ENCODE measurements at places on chromosomes 1 and 21.

DNA sequence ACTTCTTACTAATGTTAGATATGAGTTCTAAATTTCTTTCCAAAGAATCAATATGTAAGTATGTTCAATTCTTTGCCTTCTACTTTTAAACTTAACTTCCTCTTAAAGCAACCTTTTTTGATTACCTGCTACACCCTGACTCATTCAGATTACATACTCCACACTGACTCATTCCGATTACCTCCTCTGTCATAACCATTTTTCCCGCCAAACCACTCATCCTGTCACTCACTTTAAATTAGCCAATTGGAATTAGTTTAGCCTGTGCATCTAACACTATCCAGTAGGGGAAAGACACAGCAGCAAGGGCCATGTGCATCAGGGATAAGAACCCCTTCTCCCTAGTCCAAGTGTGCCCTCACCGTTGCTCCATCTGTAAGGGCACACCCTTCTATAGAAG, 815.5 kb downstream of the BRINP3 start:
- DNase-seq = no peak

GRCh38 chr1:183514235-183514634, 41.9 kb downstream of the SMG7 start:
- DNase-seq = no peak

DNA sequence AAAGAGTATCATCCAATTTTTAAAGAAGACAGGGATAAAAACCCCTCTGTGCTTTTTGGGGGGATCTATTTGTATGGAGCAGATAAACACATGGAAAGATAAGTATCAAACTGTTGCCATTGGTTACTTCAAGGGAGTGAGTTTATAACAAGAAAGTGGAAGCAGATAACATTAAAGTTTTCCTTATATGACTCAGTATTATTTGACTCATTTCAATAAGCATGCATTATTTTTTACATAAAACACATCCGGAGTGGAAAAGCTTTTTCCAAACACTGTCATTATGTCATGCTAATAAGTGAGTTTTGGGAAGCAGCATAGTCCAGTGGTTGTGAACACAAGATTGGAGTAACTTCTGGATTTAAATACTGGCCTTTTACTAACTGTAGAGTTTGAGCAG, 452.2 kb downstream of the LTN1 start:
- no peak for DNase-seq

DNA sequence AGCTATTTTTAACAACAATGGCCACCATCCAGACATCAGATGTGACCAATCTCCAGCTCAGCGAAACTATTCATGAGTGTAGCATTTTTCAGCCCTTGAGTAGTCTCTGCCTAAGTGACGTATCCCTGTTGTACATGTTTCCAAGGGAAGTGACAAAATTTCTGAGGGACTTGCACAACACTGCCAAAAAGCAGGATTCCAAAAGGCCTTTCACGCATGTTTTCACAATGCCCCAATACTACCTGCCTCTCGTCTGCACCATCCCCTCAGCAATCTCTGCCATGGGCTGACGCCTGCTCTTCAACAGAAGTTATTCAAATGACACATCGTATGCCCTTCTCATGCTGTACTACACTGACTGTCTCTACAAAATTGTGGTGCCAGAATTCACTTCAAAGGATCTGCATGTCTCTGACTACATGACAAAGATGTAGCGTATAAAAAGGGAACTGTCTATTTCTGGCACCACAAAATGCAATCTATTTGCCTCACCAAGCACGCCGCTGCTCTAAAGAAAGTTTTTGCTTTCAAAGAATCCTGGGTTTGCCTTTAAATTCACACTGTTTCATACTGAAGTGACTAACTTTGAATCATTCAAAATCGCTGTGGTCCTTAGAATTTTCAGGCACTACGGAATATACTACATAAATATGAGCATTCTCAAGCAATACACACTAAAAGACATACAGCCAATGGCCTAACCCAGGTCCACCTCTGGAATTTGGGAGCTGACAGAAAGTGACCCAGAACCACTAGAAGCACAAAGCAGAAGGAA, 32.9 kb downstream of the JAK1 start:
- DNase-seq = no peak

GRCh38 chr1:17711941-17712340, 43.2 kb upstream of the ACTL8 start:
- DNase-seq = no peak

DNA sequence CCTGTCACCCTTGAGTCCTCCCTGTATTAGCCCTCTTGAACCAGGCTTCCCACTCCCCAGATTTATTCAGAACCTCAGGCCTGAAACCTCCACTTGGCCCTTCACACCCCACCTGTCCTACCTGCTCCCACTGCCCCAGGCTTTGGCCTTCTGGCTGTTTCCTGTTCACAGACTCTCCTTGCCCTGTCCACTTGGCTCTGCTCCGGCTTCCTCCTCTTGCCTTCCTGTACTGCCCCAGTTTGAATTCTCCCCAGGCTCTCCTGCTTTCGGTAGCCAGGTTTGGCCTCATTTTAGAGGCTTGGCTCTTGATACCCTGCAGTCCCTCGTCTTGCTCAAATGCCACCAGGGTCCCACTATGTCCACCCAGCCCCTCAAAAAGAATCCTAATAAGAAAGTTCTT, 385.2 kb downstream of the KCNH1 start:
- DNase-seq = no peak

DNA sequence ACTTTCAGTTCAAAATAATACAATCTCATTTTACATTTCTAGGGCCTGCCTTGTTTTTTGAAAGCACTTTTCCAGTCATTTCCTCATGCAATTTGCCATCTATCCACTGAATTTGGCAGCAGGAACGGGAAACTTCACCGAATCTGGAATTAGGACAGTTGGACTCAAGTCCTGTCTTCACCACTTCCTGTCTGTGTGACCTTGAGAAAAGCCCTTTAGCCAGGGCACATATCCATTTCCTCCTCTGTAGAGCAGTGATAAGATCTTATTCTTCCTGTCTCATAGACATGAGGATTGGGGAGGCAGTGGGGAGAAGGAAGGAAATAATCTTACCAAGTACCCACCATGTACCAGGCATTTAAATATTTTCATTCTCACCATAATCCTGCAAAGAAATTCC, 12.0 kb downstream of the VAV3 start:
- DNase-seq = no peak

DNA sequence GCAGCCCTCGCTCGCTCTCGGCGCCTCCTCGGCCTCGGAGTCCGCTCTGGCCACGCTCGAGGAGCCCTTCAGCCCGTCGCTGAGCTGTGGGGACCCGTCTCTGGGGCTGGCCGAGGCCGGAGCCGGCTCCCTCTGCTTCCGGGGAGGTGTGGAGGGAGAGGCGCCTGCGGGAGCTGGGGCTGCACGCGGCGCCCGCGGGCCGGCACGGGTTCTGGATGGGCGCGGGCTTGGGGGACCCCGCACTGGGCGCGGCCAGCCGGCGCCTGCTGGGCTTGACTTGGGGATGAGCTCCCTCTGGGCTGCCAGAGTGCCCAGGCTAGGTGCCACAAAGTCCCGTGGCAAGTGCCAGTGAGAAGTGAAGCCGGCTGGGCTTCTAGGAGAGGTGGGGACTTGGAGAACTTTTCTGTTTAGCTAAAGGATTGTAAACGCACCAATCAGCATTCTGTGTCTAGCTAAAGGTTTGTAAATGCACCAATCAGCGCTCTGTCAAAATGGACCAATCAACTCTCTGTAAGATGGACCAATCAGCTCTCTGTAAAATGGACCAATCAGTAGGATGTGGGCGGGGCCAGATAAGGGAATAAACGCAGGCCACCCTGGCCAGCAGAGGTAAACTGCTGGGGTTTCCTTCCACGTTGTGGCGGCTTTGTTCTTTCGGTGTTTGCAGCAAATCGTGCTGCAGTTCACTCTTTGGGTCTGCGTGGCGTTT, 20.2 kb downstream of the EXOC8 start:
- DNase-seq = no peak

DNA sequence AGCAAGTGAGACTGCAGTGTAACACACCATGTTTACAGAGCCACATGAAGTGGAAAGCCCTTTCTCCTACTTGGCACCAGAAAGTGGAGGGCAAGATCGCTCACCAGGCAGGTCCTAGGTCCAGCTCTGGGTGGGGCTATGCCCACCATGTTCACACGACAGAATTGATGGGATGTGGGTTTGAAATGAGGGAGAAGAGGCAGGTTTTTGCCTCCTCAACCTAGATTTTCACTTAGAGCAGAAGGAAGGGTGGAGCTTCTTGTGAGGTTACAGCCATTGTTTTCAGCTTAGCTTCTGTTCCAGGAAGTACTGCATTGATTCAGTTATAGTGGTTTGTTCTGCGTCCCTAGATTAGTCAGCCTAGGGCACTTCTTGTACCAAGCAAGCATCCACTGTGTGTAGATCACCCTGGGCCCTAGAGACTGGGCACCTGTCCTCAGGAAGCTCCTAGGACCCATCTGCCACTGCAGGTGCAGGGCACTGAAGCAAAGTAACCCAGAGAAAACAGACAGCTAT, 2.3 kb downstream of the CD53 start:
- DNase-seq = peak; percentile 61

GRCh38 chr21:41942457-41942856, 11.4 kb downstream of the C2CD2 start:
- no peak for DNase-seq

DNA sequence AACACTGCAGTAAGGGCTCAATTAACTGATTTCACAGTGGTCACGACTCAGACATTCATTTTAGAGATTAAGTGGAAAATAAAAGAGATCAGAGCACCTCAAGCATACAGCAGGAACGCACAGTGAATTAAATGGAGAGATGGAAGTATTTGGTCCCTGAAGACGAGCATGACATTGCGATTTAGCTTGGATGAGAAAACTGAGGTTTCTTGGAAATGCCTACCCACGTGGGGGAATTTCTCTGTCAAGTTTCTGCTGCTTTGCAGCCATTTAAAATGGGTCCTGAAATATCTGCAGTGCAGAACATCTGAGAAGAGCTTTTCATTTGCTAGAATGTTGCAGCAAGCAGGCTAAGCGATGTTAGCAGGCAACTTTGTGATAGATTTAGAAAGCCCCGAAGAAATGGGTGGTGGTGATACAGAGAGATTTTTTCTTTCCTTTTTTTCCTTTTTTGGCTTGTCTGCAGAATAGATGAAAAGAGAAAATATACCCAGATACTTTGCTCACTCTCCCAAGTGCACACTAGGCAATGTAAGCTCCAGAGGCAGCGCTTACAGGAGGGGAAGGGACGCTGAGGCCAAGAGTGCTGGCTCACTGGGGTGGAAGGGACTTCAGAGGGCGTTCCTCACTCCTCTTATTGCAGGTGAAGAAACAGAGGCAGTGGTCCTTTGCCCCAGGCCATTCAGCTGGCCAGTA, 258.0 kb downstream of the KCNJ6 start:
- DNase-seq = no peak

DNA sequence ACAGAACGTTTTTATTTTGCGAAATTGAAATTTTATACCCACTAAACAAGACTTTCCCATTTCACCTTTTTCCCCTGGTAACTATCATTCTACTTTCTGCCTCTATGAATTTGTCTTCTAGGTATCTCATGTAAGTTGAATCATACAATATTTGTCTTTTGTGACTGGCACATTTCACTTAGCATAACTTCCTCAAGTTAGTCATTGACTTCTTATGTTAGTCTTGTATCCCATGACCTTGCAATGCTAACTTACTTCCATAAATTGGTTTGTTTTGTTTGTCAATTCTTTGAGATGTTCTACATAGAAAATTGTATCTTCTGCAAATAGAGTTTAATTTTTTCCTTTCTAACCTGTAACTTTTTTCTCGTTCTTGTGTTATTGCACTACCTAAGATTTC, 26.9 kb downstream of the SH3BP5L start:
- DNase-seq = no peak

- DNase-seq = peak; percentile 30
Observed at GRCh38 chr1:147541672-147542568, 619 bp downstream of the BCL9 start.

GRCh38 chr1:227886993-227887696, 60.6 kb downstream of the WNT9A start:
- peak; percentile 23 for DNase-seq

DNA sequence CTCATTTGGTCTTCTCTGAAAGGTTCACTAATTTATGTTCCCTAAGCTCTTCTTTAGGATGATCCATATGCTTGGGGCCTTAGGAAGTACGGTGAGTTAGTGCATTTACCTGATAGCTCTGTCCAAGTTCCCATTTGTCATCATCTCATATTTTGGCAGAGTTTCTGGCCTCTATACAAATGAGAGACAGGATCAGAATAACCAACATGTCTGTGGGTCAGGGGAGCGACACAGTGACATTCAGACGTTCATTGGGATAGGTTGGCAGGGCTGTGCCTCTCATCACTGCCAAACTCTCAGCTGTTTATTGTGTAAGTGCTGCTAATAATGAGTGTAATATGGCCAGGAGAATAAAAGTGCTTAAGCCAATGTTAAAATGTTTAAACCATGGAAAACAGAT, 561.1 kb upstream of the ZRANB2 start:
- DNase-seq = no peak

- DNase-seq = peak; percentile 43
Observed at GRCh38 chr1:153277852-153278251, 18.4 kb downstream of the LORICRIN start.

DNA sequence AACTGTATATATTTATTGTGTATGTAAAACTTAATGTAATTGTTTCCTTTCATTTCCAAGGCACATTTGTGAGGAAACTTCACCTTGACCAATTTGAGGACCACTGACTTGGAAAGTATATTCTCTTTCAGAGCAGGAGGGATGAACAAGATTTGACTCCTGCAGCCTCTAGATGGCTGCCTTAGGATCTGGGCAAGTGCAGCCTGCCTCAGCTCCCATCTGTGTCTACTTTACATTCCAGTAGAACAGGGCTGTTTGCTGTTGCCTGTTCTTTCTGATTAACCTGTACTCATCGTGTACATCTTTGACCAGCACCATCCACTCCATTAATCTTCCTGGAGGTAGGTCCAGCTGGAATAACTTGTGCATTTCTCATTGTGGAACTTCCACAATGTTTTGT, 312.8 kb downstream of the HLX start:
- no peak for DNase-seq

GRCh38 chr1:29209173-29209572, 21.6 kb downstream of the MECR start:
- DNase-seq = no peak

- DNase-seq = no peak
Observed at GRCh38 chr1:234848972-234849649, 239.1 kb upstream of the IRF2BP2 start.

DNA sequence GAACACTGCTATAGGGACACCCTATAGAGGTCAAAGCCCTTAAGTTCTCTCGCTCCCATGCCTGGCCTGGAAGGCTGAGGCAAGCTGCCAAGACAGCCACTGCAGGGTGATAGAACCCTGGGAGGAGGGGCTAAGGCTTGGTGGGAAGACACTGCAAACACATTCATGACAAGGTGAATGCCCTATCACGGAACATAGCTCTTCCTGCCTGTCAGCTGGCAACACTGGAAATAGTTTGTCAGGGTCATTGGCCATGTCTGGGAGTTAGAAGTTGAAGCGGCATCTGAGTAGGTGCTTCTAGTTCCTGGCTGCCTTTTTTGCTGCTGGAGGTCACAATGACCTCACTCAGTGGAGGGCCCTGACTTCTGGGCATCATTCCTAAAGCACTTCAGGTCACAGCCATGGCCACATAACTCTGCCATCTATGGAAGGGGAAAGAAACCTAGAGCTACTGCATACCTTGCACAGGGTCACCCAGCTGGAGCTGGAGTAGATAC, 4.2 kb downstream of the FABP3 start:
- DNase-seq = no peak
